ENCODE measurements at places on chromosomes 5 and 9.

DNA sequence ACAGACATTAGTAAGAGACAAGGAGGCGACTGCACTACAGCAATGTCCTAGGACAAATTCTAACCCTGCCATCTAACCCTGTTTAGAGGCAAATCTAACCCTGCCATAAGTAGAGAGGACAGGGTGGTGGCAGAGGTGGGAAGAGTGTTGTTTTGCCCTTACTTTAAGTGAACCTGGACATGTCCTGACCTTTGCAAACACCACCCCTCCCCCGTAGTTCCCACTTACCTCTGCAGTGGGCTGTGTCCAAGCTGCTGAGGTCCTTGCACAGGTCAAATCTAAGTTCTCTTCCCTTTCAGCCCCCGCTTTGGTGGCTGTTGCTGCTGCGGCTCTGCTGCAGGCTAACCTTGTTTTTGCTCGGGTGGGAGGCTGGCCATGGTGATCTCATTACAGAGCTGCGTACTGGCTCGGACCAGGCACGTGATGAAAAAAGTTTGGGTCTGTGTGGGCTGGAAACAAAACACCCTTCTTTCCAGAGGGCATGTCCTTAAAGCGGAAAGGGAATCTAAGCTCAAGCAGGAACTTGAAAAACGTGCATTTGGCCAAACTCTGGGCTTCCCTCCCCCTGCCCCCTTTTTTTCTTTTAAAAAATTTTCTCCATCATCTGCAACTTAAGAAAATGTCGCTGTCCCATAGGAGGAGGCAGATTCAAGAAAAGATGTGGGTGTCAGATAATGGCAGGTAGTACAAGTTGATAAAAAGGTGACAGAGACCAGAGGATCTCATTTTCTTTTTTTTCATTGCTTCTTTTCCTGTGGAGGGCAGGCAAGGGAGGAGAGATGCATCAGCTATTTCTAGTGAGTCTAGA is at the start of gene FAXDC2:
TSS of gene FAXDC2 (minus strand) at position 349 of the 808 bp plus-strand sequence. CDS start 12,425 bp downstream, outside the sequence.
- DNase-seq: no peak

- no peak for DNase-seq
Observed at GRCh38 chr9:133207021-133207531, 2.0 kb downstream of the OBP2B start.

- no peak for DNase-seq
Observed at GRCh38 chr9:117528225-117528624, 113.4 kb upstream of the ASTN2 start.

- no peak for DNase-seq
Observed at GRCh38 chr9:27514551-27514950, 9.5 kb upstream of the IFNK start.

GRCh38 chr5:93603078-93603792 is 20.2 kb downstream of the NR2F1 start:
- DNase-seq: no peak

GRCh38 chr9:19174127-19174912 is 47.0 kb upstream of the PLIN2 start:
- no peak for DNase-seq

DNA sequence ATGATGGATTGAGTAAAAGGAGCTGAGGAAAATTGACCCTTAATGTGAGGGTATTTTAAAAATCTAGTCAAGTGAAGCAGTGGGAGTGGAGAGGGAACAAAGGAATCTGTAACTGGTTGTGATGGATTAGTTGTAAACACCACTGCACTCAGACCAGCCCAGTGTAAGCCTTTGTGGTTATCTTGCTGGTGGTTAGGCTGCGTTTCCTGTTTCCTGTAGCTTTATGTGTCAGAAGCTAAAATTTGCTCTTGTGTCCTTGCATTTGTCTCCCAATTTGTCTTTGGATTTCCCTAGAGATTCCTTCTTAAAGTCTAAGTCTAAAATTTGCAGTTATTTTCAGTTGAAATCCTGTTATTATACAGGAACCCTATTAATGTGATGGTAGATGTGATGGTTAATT is 6.3 kb downstream of the IFNA21 start:
- no peak for DNase-seq

- no peak for DNase-seq
Observed at GRCh38 chr9:34566322-34566721, 23.2 kb downstream of the CNTFR start.

DNA sequence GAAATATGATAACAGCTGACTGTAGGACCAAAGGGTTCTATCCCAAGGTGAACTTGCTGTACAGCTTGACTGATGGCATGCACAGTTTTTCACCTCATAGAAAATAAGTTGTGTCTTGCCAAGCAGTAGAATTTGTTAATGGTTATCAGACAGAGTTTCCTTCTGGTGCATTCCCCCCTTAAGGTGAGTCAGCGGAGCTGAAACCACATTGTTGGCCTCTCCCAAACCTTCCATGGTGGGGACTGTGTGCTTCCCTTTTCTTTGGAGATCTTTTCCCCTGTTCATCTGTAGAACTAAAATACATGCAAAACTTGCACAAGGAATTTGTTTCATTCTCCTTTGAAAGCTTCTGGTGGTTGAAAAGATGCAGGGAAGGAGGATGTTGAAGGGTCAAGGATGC is 179.8 kb downstream of the FGF1 start:
- DNase-seq: no peak

All from stimulated activated CD4-positive, alpha-beta T cell treated with anti-CD3 and anti-CD28 coated beads, TNF-alpha, amount 100 ng/mL, for 24 hours (primary cell).